ENCODE measurements at places on chromosomes 5 and 9.
A peak's percentile ranks its signal among the peaks of the same experiment; 100 is the strongest.

DNA sequence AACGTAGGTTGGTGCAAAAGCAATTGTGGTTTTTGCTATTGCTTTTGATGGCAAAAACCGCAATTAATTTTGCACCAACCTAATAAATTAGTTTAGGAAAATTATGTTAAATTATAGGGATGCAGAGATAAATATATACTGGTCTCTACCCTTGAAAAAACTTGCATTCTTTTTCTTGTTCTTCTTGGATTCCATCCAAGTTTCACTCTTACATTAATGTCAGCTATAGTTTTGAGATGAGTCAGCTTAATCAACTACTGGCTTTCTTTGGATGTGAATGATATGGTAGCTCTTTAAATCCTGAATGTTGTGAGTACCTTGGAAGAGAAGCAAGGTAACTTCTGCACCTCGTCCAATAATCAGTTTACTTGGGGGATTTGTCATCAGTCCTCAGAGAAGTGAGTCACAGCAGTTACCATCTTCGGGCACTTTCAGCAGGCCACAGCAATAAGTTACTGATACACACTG is 549.0 kb upstream of the ZNF608 start:
- DNase-seq, result no peak

- no peak for DNase-seq
Observed at GRCh38 chr9:86721843-86722705, 225.2 kb downstream of the GAS1 start.

- no peak for DNase-seq
Observed at GRCh38 chr5:116672203-116672602, 97.6 kb upstream of the SEMA6A start.

- DNase-seq, result no peak
Observed at GRCh38 chr9:21853414-21853813, 51.0 kb downstream of the MTAP start.

DNA sequence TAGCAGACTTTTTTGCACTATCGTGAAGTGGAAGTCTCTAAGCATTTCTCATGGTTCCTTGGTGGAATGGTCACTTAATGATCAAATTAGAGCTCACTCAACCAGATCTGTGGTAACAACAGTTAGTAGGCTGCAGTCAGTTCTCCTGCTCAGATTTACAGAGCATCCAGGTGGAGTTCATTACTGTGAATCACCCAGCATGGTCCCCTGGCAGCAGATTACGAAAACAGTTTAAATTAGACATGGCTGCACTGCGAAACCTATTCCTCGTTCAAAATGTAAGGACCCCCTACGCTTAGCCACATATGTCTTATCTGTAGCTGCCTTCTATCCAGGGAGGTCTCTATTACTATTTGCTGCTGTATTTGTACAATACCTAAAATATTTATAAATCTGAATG is 823.6 kb upstream of the ARRDC3 start:
- DNase-seq, result no peak

DNA sequence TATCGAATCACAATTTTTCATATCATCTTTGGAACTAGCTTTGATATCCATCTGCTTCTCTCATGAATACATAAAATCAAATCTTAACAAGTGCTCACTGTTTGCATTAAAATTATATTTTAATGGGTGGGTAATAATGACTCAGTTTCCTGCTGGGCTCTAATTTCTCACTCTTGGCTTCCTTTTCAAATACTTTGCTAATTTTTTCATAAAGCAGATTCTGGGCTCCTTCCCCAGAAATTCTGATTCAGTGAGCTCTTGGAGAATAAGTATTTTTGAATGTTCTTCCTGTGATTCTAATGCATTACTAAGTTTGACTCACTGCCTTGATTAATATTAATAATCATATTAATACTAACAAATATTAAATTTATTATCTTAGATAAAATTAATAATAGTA is 48.9 kb downstream of the YIPF5 start:
- DNase-seq, result no peak

GRCh38 chr9:117656002-117656401 is 48.2 kb upstream of the TLR4 start:
- DNase-seq, result no peak

DNA sequence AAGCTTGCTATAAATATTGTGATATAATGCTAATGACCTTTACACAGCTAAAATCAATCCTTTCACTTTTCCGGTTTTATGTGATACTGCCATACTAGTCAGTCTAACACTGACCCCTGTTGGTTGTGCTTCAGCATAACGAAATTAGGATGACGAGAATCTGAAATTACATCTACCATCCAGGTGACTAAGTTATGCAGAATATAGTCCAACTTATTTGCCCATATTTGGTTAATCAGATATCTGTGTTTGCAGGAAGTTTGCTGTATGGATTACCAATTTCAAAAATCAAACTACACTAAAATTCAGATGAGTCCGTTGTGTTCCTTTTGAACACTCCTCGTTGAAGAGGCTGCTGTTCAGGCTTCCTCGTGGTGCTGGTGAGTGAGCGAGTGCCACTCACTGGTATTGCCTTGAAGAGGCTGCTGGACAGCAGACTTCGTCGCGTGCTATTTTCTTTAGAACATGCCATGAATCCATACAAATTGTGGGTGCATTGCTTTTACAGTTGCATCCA is 32.5 kb downstream of the TENT4A start:
- peak; percentile 20 for DNase-seq

GRCh38 chr5:40877371-40877988 is 31.8 kb upstream of the C7 start:
- DNase-seq, result no peak

DNA sequence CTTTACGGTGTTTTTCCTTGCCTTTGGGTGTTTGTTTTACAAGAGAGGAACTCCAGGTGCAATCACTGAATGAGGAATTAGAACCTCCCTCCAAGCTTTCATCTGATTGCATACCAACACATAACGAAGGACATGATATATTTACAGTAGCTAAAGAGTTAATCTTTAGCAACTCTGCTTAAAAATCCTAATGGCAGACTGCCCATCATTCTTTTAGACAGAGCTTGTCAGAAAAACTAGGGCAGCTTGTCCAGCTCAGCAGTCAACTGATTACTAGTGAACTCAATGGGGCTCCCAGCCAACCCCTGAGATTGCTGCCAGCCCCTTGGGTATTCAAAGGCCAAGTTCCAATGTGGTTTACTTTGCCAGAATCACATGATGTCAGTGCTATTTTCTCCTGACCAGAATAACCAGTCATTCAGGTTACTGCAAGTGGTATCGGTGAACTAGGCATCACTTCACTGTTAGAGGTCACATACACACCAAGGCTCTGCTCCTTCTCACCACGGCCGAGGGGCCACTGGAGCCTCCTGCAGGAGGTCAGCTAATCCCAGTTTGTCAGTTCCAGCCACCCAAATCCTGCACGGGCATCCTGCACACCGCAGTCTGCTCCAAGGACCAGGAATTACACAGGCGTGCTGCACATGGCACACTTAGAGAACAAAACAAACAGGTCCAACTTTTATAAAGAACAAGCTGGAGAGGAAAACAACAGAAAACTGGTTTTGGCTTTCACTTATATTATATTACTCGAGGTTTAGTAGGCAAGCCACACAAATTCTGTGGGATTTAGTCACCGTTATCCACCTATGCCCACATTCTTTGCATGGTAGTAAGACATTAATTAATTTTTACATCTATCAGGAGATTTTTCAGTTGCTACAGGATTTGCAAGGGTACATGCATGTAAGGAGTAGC is 62.5 kb downstream of the NFIB start:
- no peak for DNase-seq

- no peak for DNase-seq
Observed at GRCh38 chr9:132078699-132079356, 839 bp downstream of the MED27 start.

- no peak for DNase-seq
Observed at GRCh38 chr9:121133104-121133816, 58.5 kb downstream of the CNTRL start.

DNA sequence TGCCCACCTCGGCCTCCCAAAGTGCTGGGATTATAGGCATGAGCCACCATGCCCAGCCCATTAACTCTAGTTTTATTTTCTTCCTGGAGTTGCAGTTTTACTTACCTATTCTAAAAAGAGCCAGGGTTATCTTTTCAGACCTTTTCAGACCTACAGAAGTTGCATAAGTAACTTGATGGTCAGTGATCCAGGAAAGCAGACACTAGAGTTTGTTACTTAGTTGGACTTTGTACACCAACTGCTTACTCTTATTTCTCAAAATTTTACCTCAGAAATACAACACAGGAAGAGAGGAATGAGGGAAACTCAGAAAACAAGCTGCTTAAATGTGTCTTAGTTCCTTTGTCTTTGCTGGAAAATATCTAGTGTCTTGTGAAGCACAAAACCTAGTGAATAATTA is 25.4 kb downstream of the RAD23B start:
- no peak for DNase-seq

DNA sequence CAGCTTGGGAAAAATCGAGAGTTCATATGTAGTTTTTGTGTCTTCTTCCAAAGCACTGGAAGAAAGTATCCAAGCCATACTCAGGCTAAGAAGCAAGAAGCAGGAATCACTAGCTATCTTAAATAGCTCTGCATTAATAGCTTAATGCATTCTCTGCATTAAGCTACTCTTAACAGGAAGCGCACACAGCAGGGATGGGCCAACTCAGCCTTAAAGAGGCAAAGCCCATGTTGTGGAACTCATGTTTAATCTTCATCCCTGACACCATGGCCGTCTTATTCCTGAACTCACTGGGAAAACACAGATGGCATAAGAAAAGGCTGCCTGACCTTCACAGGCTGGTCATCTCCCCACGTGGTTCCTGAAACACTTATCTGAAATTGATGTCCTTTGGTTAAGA is 18.7 kb upstream of the ICE1 start:
- DNase-seq, result no peak

GRCh38 chr5:2047341-2047927 is 164.7 kb upstream of the IRX4 start:
- no peak for DNase-seq

DNA sequence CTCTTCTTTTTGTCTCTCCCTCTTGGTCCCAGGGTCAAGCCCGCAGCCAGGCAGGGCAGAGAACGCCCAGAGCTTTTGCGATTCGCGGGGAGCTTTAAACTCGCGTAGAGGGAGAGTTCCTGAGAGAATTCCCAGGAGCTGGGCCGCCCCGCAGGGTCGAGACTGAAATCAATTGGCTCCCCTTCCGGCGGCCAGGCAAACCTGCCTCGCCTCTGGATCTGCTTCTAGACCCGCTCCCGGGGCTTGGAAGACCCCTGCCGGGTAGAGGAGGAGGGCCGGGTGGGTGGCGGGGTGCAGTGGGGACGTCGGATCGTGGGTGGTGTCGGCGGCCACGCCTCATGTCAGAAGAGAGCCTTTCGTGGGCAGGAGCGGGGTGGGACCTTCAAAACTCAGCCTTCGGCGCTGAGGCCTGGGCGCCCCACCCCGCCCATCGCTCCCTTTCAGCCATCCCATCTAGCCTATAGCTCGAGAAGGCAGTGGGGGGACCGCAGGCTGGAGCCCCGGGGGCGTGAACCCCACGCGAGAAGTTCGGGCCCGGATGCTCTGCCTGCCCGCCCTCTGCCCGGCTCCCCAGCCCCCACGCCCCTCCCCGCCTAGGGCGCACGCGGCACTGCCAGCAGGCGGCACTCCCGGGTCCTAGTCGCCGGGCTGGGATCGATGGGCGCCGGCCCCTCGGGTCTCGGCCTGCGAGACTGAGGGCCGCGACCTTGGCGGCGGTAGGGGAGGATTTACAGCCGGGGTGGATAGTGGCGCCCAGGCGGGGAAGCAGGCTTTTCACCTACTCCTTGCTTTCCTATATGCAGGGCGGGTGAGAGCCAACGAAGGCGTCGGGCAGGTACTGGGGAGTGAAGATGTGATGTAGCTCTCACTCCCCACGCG is 6.1 kb downstream of the PRDM6 start:
- no peak for DNase-seq

GRCh38 chr9:111360881-111361280 is 30.9 kb upstream of the OR2K2 start:
- no peak for DNase-seq

- no peak for DNase-seq
Observed at GRCh38 chr5:81305785-81306184, 4.4 kb downstream of the ZCCHC9 start.

DNA sequence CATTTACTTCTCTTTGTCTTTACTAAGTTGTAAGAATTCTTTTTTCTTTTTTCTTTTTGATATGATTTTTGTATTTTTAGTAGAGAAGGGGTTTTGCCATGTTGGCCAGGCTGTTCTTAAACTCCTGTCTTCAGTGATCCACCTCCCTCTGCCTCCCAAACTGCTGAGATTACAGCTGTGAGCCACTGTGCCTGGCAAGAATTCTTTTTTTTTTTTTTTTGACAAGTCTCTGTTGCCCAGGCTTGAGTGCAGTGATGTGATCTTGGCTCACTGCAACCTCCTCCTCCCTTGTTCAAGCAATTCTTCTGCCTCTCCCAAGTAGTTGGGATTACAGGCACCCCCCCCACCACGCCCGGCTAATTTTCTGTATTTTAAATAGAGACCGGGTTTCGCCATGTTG is 9.9 kb downstream of the NPM1 start:
- no peak for DNase-seq

- no peak for DNase-seq
Observed at GRCh38 chr5:150639377-150639692, 1.1 kb upstream of the SYNPO start.

DNA sequence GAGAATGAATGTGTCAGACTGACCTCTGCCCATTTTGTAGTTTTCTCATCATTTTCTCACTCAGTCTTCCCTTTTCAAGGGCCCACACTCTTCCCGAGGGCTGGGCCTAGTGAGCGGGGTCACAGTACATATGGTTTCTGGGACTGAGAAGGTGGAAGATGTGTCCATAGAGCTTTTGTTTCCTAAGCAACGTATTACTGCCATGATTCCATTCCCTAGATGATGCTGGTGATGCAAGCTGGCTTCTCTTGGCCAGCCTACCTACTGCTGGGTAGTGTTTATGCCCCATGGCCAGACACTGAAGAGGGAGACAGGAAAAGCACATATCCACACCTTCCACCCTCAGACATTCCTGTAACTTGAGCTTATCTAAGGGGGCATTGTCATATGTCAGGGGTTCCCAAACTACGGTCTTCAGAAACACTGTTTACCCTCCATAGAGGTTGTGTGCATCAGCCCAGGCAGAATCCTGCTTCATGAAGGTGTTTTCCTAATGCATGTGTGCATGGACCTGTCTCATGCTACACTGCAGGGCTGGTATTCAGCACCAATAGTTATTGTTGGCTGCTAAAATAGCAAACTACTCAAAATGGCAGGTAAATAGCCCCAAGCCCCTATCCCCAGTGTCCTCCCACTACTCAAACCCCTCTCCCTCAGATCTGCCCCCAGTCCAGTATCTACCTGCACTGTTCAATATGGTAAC is 9.5 kb downstream of the IRF1 start:
- no peak for DNase-seq

DNA sequence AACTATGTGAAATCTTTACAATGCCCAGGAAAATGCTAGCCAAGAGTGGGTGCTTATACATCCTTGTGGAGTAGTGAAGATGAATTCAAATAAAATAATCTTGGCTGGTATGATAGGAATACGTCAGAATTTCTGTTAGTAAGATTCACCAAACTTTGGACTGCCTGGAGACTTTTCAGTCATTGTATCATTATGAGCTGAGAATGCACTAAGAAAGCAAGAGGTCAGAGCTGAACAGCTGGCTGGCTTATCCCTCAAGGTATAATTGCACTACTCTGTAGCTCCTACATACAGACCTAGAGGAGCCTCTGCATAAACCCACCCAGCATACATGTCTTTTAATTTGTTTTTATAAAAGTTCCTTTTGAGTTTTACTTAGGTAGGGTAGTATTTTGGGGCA is 568.5 kb upstream of the RIOK2 start:
- no peak for DNase-seq

All from NCI-H524 treated with DMSO at 0.1 percent for 48 hours (cell line).